Tibial nerve (tissue), 4 donors: ENCODE measurements at places on chromosomes 4 and X. TPM values are rescaled to one million over a fixed set of nuclear protein-coding genes. Genes with fewer than 3 reads are reported as not detected.

GRCh38 chr4:184583738-184584502 lies 65.3 kb downstream of the CASP3 start:
- H3K4me1 ChIP-seq = no peaks in the 10 kb centered on the region
- H3K27ac ChIP-seq = no peak overlapping the region
- no peak for DNase-seq
- no peaks in the 10 kb centered on the region for H3K27me3 ChIP-seq
- H3K36me3 ChIP-seq = no peaks in the 10 kb centered on the region

GRCh38 chrX:103488794-103489193 lies 30.5 kb downstream of the RAB40A start:
- no peaks in the 10 kb centered on the region for H3K27me3 ChIP-seq
- H3K4me3 ChIP-seq = no peak overlapping the region
- no peaks in the 10 kb centered on the region for H3K36me3 ChIP-seq
- H3K27ac ChIP-seq = no peak overlapping the region

DNA sequence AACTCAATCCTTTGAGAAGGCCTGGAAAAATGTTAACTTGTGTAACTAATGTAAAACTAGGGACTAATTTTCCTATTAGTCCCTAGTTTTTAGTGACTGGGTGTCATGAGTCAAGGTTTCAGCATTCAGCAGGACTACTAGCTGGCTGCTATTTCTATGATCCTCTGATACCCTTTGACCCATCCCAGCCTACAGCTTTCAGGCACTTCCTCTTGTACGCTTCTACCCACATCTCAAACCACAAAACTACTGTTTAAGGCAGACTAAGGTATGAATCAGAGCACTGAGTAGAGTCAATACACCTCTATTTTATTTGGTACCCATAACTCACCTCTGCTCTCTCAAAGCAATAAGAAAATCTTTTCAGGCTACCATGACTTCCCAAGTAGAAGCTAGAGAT lies 809.6 kb downstream of the PDHA2 start:
- no peaks in the 10 kb centered on the region for H3K36me3 ChIP-seq
- DNase-seq = no peak
- no peaks in the 10 kb centered on the region for H3K27me3 ChIP-seq
- H3K4me1 ChIP-seq = no peaks in the 10 kb centered on the region
- no peak overlapping the region for H3K27ac ChIP-seq

- H3K36me3 ChIP-seq = no peaks in the 10 kb centered on the region
- H3K4me1 ChIP-seq = no peaks in the 10 kb centered on the region
- H3K27ac ChIP-seq = no peak overlapping the region
- no peak for DNase-seq
- H3K27me3 ChIP-seq = no peaks in the 10 kb centered on the region
Measured at GRCh38 chr4:137610960-137611359, 78.7 kb upstream of the PCDH18 start.

DNA sequence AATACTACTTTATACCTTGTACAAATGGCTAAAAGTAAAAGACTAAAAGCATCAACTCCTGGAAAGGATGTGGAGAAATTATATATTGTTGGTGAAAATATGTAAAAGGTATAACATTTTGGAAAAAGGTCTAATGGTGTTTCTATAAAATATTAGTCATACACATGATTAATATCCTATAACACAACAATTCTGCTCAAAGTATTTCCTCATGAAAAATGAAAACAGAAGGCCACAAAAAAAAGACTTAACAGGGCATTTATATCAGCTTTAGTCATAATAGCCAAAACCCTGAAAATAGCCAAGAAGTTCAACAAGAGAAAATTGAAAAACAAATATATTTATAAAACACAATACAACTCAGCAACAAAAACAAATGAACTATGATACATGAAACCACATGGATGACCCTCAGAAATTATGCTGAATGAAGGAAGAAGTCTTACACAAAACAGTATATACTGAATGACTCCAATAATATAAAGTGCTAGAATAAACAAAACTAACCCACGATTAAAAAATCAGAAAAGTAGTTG lies 38.8 kb downstream of the TBCK start:
- no peaks in the 10 kb centered on the region for H3K36me3 ChIP-seq
- no peaks in the 10 kb centered on the region for H3K27me3 ChIP-seq
- DNase-seq = no peak
- H3K4me1 ChIP-seq = peaks cover 6% of the 10 kb centered on the region
- H3K27ac ChIP-seq = no peak overlapping the region

DNA sequence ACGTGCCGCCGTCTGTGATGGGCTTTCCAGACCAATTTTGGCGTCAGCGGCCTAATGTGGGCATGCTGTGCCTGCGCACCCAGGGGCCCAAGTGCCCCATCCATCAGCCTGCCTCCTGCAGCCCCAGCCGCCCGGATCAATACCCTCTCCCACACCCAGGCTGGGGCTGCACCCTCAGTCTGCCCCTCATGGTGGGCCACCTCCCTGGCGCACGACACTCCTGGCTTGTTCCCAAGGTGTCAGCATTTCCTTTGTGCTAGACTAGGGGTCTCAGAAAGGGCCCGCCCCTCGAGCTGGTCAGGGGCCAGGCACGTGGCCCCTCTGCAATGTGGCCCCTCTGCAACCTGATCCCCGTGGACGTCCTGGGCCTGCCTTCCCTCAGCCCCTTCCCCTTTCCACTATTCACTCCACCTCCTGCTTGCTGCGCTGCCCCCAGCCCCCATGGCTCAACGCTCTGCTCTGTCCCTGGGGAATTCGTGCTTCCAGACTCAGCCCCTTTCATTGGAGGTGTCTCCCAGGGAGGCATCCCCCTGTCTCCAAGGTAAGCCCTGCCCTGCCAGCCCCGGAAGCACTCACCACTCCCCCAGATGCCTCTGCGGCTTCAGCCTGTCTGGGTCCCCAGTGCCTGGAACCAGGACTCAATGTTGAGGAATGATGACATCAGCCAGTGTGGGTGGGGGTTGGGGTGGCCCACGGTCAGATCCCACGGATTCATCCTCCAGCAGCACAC lies 130.8 kb downstream of the HMX1 start:
- H3K27ac ChIP-seq = no peak overlapping the region
- no peak overlapping the region for H3K4me3 ChIP-seq
- no peaks in the 10 kb centered on the region for H3K4me1 ChIP-seq
- H3K27me3 ChIP-seq = no peaks in the 10 kb centered on the region

DNA sequence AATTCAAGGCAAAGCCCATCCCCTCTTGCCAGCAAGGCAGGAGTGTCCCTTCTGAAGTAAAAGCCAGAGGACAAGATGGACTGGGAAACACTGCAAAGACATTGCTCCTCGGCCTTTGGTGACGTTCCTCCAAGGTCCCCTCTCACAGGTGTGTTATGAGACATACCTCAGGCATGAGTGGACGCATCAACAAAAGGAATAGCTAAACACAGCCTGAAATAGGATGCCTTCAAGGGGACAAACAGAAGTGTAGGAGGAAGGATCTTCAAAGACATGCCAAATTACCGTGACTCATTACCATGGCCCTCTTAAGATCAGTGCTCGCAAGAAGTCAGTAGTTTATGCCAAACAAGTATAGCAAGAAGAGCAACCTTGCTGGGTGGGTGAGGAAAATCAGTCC lies 6.0 kb upstream of the IDS start:
- no peaks in the 10 kb centered on the region for H3K4me1 ChIP-seq
- no peak for DNase-seq
- no peak overlapping the region for H3K27ac ChIP-seq
- no peak overlapping the region for H3K4me3 ChIP-seq

GRCh38 chr4:119559044-119559647 lies 69.5 kb downstream of the PDE5A start:
- H3K4me3 ChIP-seq = no peak overlapping the region
- H3K36me3 ChIP-seq = peaks cover 2% of the 10 kb centered on the region
- no peak overlapping the region for H3K27ac ChIP-seq
- H3K4me1 ChIP-seq = no peaks in the 10 kb centered on the region

DNA sequence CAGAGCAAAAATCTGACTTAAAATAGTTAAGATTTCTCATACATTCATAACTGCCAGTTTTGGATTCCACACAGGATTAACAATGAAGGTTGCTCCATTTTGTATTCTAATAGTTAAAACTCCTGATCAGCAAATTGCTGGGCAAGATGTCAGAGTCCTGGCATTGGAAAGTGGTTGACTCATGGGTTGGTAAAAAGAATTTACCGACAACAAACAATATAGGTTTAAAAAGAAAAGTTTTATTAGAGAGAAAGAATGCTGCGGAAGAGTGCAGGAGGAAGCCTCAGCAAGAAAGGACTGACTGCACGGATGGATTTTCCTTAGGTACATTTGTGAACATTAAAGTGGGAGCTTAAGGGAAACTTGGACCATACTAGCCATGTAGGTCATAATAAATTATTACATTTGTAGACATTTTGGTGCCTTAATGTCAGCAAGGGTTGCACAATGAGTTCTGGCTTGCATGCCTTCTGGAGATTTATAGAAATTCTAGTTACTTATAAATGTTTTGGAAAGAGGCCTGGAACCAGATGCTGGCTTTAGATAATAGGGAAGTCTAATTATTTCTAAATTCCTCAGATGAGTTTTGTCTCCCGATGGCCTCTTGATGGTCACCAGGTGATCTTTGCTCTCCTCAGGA lies 25.4 kb upstream of the IL2 start:
- H3K4me3 ChIP-seq = no peak overlapping the region
- no peaks in the 10 kb centered on the region for H3K36me3 ChIP-seq
- DNase-seq = no peak

DNA sequence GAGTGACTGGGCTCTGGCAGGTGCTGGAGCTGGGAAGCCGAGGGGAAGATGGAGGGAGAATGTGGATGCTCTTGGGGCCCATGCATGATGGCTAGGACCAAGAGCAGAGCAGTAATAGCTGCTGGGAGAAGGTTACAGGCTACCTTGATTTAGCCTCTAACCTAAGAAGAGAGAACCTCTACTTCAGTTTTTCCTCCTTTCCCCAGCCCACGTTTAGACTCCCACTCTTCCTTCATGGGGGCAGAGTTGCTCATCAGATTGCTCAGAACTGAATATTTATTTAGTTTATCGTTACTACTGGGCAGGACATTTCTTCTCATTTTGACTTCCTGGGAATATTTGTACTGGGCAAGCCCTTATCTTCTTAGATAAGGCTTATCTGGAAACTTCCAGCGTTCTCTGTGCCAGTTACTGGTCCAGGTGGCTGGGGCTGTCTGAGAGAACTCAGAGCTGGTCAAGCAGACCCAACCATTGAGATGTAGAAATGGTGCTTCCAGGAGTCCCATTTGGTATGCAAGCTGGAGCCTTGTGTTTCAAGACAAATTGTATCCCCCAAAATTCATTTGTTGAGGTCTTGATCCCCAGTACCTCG lies 442.9 kb upstream of the BOD1L1 start:
- no peak for DNase-seq
- no peak overlapping the region for H3K27ac ChIP-seq
- no peak overlapping the region for H3K4me3 ChIP-seq
- H3K36me3 ChIP-seq = no peaks in the 10 kb centered on the region

GRCh38 chrX:52574416-52575275 lies 57.8 kb upstream of the XAGE1B start:
- H3K4me3 ChIP-seq = no peak overlapping the region
- H3K27me3 ChIP-seq = no peaks in the 10 kb centered on the region
- no peaks in the 10 kb centered on the region for H3K36me3 ChIP-seq
- no peak for DNase-seq

GRCh38 chrX:78046362-78046761 lies 57.7 kb upstream of the PGK1 start:
- no peak overlapping the region for H3K27ac ChIP-seq
- no peaks in the 10 kb centered on the region for H3K27me3 ChIP-seq
- peaks cover 14% of the 10 kb centered on the region for H3K36me3 ChIP-seq
- no peak overlapping the region for H3K4me3 ChIP-seq

- H3K4me1 ChIP-seq = no peaks in the 10 kb centered on the region
- H3K27ac ChIP-seq = no peak overlapping the region
- no peaks in the 10 kb centered on the region for H3K36me3 ChIP-seq
Measured at GRCh38 chrX:72002875-72003274, 92.2 kb downstream of the NHSL2 start.

DNA sequence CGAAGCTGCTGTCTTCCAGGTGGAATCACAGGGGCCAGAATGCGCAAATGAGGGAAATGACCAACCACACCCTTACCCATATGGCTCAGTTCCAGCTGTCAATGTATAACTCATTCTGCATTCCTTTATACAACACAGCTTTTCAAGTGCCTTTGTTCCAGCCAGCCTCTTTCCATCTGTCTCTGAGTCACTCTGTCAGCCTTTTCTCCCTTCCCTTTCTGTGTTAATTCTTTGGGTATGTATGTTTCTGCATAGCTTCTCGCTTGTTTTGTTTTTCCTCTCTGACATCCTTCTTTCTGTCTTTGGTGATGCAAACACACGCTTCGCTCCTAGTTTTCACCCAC lies 54.5 kb downstream of the RS1 start:
- DNase-seq = no peak
- H3K27ac ChIP-seq = no peak overlapping the region
- H3K4me3 ChIP-seq = no peak overlapping the region
- H3K4me1 ChIP-seq = no peaks in the 10 kb centered on the region

DNA sequence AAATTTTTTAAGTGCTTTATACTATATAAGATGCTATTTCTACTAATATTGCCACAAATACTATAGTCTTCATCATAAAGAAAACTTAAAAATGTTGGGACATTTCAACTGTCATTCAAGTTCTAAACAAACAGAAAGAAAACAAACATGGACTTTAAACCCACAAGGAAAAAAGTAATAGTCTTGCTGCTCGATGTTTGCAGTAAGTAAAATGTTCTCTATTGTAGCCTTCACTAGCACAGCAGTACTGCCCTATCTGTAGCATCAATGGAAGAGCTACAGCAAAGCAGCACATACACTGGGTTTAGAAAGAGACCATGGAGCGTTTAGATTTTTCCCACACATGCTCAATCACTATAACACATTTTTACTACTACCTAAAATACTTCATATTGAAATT lies 146.8 kb downstream of the KLHL13 start:
- H3K27ac ChIP-seq = no peak overlapping the region
- no peak overlapping the region for H3K4me3 ChIP-seq
- H3K4me1 ChIP-seq = no peaks in the 10 kb centered on the region

DNA sequence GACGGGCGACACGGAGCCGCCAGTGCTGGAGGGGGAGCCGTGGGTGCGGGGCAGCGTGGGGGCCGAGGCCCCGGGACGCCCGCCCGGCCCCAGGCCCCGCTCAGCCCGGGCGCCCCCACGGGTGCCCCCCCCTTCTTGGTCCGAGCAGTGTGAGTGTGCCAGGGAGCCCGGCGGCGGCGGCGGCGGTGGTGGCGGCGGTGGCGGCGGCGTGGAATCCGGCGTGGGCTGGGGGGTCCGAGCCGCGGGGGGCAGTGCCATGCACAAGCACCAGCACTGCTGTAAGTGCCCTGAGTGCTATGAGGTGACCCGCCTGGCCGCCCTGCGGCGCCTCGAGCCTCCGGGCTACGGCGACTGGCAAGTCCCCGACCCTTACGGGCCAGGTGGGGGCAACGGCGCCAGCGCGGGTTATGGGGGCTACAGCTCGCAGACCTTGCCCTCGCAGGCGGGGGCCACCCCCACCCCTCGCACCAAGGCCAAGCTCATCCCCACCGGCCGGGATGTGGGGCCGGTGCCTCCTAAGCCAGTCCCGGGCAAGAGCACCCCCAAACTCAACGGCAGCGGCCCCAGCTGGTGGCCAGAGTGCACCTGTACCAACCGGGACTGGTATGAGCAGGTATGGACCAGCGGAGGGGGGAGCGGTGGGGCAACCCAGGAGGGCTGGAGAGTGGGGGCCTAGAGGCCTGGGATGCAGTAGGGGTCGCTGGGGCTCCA lies 466 bp downstream of the DLG3 start:
- no peaks in the 10 kb centered on the region for H3K36me3 ChIP-seq
- peaks cover 11% of the 10 kb centered on the region for H3K4me1 ChIP-seq
- DNase-seq = no peak
- H3K27me3 ChIP-seq = peaks cover 44% of the 10 kb centered on the region
- H3K4me3 ChIP-seq = no peak overlapping the region
- H3K27ac ChIP-seq = no peak overlapping the region

Gene GAK
- 92.3 TPM for total RNA-seq

Gene RNF175
- total RNA-seq = not detected

Gene FANCB
- total RNA-seq = 4.8 TPM

Gene NRK
- total RNA-seq = 0.60 TPM

Gene EDA2R
- 2.4 TPM for total RNA-seq

Gene TCEAL6
- not detected for total RNA-seq

Gene CCDC110
- not detected for total RNA-seq

Gene MAGEC2
- not detected for total RNA-seq

Gene ODAPH
- total RNA-seq = not detected

Gene BTK
- total RNA-seq = 19.7 TPM
